Esophagus mucosa (tissue), 1 donor: ENCODE measurements at places on chromosomes 5 and 9. TPM values are rescaled to one million over a fixed set of nuclear protein-coding genes. Genes with fewer than 3 reads are reported as not detected.

DNA sequence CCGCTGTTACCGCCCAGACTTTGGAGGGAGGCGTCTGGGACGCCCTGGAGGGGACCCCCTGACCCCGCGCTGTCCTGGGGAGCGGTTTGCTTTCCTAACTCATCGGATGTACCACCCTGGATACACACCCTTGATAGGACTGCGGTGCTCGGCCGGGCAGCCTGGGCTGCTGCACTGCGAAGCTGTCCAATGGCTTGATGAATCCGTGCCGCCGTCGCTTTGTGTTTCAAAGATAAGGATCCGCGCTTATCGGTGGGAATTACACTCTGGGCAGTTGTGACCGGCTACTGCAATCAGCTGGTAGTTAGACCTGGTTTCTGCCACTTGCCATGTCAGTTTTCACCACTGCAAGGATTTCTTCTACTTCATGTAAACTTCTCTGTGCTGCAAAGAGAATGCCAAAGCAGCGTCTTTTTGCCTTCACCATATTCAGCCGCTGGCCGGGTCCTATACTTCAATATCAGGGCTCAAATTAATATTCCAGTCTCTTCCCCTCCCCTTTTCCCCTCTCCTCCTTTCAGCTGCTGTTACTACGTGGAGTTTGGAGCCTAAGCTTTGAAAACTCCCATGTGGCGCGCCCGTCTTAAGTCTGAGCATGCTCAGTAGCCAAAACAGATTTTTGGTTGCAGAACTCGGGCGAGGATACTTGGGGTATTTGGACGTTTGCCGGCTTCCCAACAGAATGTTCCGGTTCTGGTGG is 727 bp downstream of the SMAD5 start:
- ATAC-seq, result peak; percentile 34

DNA sequence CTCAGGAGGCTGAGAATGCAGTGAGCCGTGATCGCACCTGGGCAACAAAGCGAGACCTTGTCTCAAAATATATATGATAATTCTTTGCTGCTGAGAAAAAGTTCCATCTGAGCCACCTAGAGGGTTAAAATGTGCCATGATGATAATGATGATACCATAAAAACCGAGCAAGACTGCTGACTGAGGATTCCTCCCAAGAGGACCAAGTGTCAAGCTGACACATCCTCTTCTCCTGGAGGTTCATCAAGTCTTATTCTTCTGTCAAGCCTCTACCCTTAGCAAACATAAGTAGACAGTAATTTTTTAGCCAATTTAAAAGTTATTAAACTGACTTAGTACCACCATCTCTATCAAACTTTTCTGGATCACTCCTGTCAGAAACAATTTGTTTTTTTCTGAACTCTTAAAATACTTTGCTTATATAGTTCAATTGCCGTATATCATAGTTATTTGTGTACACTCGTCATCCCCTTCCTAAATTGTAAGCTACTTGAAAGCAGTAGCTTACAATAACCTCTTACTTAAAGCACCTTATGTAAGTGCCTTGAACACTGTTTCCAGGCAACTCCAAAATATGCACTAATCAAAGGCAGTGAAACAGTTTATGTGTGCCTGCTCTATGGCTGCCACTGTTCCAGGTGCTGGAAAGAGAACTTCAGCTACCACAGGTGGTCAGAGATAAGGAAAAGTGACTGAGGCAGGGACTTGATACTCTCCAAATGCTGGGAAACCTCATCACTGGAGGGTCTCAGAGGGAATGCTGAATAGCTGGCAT is 57.4 kb downstream of the SCAI start:
- no peak for ATAC-seq

- ATAC-seq, result no peak
Observed at GRCh38 chr5:109688630-109688969, 1.1 kb upstream of the MAN2A1 start.

GRCh38 chr9:136671646-136672430 is 9.1 kb downstream of the EGFL7 start:
- no peak for ATAC-seq

Gene SOX30
- total RNA-seq, result not detected

DNA sequence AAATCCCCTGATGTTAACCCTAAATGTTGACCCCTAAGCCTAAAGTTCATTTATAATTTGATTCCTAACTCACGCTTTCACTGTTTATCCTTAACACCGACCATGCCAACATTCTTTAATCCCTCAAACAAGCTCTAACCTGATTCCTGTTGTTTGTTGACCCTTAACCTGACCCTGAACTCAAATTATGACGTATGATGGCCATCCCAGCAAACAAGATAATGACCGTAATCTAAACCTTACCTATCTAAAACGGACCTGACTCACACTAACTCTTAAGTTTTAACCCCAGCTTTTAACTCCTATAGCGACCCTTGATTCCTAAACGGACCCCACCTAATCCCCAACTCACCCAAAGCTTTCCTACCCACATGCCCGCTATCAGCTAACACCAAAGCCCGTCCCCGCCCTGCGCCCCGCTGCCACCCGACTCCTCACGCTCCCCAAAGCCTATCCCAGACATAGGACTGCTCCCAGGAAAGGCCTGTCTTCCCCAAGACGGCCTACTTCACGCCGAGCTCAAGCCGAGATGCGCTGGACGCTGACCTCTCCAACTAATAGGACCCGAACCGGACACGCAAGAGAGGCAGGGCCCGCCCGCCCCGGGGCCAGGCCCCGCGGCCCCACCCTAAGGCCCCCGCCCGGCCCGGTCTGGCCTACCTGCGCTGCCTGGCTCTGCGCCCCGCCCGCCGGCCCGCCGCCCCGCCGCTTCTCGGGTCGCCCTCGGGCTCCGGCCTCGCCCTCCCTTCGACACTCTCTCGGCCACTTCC is 395 bp downstream of the TLN1 start:
- ATAC-seq, result peak; percentile 0

DNA sequence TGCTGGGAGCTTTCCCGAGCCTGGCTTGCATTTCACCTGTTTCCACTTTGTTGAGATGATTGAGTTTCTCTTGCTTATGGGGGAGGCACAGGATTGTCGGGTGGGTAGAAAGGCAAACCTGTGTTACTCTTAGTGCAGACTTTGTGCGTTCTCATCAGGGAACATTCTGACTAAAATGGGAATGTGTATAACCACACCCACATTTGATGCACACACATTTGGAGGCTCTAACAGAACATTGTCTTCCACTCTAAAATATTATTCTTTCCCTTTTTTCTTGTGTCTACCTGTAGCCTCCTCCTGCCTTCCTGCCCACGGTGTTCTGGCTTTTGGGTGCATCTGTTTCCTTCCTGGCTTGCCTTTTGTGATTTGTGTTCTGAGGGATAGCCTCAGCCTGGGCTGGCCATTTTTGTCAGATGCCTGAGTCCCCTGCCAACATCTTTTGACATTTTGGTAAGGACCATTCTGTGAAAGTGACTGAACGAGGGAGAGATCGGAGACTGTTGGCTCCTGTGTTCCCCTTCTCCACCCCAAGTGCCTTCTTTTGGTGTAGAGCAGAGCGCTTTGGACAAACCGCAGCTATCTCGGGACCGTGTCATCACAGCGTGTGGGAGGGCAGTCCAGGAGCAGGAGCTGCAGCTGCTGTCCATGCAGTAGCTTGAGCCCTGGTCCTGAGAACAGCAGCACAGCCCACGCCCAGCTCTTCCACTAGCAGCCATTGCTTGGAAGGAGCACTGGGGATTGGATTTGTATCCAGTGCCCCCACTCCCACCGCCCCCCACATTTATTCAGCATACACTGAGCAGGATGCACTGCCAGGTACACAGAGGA is 101.4 kb downstream of the ARHGAP26 start:
- ATAC-seq, result no peak
